ENCODE measurements at places on chromosomes 5 and 9.

- DNase-seq = no peak
These were observed 518.9 kb downstream of the CTNND2 start for GRCh38 chr5:11385251-11385900.

- no peak for DNase-seq
These were observed 21.5 kb downstream of the ADGRD2 start for GRCh38 chr9:124471761-124472160.

DNA sequence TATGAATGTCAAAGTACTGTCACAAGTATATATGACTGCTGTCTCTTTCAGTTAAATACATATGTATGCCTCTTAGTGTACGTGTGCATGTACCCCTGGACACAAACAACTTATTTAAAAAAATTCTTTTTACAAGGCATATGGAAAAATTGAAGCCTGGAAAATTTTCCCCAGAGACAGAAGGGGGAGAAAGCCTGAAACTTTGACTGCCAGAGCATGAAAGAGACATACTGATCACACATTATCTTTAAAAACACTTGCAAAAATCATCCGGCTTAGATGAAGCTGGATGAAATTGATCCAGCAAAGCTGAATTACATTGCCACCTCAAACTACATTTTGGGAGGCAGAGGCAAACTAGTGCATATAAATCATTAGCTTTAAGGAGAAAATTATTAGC, 88.0 kb upstream of the NFIB start:
- no peak for DNase-seq

DNA sequence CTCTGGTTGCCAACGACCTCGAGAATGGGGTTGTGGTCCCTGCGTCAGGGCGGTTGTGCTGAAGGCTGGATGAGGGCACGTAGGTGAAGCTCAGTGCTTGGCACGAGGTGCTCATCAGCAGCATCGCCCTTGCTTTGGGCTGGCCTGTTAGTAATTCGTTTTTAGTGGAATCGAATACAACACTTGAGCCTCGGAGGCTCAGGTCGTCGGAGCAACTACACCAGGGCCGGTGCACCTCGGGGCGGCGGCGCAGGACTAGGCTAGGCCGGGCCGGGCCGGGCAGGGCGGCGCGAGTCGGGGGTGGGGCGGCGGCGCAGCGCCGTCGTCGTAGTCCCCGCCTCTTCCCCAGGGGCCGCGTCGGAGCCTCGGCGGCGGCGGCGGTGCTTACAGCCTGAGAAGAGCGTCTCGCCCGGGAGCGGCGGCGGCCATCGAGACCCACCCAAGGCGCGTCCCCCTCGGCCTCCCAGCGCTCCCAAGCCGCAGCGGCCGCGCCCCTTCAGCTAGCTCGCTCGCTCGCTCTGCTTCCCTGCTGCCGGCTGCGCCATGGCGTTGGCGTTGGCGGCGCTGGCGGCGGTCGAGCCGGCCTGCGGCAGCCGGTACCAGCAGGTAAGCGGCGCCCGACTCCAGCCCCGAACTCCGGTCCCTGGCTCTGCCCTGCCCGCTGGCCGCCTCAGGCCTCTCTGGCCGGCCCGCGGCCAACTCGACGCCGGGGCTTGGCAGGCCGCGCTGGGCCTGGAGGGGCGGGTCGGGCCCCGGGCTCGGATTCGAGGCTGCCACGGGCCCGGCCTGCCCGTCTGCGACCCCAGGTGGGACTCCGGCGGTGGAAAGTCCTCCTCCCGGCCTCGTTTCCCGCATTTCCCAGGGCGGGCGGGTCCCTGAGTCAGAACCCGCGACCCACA, at the start of gene NDFIP1:
NDFIP1 (plus strand) TSS at position 348 of the 899 bp plus-strand sequence; CDS start at position 544, 196 bp downstream.
- peak; percentile 66 for DNase-seq

GRCh38 chr9:112408275-112408674, 28.4 kb downstream of the HSDL2 start:
- DNase-seq = no peak

- no peak for DNase-seq
These were observed 859.1 kb upstream of the ARRDC3 start for GRCh38 chr5:92242170-92242569.

- no peak for DNase-seq
These were observed 250.5 kb downstream of the KCNN2 start for GRCh38 chr5:114612406-114612805.

GRCh38 chr5:77844623-77845323, 68.6 kb upstream of the TBCA start:
- DNase-seq = no peak

Measured in stimulated activated CD8-positive, alpha-beta memory T cell treated with anti-CD3 and anti-CD28 coated beads, Interleukin-15, amount 100 ng/mL, for 24 hours (primary cell).